Stomach (tissue), 19 donors: ENCODE measurements at places on chromosomes 11 and 22.

GRCh38 chr22:42695294-42695693 lies 25.4 kb downstream of the A4GALT start:
- no peak for DNase-seq

DNA sequence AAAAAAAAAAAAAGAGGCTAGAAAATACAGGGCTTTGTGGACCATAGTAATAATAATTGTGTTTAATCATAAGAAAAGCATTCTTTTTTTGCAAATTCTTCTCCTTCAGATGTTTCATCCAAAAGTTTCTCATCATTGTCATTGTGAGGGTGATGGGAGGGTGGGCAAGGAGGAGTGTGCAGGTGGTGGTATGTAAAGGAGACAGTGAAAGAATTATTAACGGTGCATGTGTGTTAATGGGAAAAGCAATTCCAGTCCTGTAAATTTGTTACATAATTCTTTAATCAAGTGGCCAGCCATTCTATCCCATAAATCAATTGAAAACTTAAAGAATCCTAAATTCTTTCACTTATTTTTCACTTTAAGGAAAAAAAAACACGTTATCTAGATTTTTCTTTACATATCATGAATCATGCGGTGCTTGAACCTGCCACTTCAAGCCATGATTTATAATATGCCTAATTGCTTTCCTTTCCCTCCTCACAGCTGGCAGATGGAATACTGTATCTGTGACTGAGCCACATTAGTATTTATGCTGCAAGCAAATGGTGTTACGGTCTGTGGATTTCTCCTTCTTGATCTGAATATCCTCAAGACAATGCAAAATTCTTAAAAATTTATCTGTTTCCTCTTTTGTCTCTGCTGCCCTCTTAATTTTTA lies 318.5 kb downstream of the JRKL start:
- no peak for DNase-seq

DNA sequence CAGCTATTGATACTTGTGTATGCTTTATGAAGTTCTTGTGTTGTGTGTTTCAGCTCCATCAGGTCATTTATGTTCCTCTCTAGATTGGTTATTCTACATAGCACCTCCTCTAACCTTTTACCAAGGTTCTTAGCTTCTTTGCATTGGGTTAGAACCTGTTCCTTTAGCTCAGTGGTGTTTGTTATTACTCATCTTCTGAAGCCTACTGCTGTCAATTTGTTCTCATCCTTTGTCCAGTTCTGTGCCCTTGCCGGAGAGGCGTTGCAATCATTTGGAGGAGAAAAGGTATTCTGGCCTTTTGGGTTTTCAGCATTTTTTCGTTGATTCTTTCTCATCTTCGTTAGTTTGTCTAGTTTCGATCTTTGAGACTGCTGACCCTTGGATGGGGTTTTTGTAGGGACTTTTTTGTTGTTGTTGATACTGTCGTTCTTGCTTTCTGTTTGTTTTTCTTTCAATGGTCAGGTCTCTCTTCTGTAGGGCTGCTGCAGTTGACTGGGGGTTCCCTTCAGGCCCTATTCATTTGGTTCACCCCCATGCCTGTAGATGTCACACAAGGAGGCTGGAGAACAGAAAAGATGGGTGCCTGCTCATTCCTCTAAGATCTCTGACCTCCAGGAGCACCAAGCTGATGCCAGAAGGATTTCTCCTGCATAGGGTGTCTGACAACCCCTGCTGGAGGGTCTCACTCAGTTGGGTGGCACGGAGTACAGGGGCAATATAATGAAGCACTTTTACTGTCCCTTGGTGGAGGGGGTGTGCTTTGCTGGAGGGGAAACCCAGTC lies 35.9 kb upstream of the MUC15 start:
- DNase-seq: no peak

DNA sequence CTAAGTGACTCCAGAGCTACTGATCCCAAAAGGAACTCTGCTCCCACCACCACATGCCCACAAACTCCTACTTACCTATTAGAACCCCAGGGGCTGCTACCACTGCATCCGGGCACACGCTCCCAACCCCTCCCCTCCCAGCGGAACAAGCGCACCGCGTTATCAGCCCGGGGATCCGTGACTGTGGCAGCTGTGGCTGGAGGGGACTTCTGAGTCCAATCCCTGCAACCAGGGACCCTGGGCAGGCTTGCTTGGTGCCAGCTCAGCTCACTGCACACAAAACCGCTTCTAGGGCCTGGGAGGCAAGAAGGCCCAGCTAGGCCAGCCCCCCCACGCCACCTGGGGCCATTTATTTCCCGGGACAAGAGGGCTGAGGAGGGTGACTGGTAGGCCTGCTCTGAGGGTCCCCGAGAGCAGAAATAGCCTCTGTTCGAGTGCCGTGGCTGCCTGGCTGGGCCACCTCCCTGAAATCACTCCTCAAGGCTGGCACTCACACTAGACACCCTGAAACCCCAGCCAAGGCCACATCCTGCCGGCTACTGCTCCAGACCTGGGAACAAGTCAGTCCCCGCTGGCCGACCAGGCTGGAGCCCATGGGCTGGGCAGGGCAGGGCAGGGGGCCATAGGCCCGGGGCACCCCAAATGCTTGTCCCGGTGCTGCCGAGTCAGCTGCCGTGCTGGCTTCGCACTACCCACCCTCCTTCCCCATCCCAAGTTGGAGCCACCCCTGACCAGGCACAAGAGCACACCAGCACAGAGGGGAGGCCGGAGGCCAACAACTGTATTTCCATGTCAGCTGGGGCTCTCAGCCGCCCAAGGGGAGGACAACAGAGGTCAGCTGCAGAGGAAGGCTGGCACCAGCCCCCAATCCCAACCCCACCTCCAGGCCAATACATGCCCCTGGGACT lies 1.9 kb upstream of the IFITM10 start:
- DNase-seq: no peak

GRCh38 chr11:68692115-68692514 lies 7.8 kb downstream of the GAL start:
- DNase-seq: no peak

- peak; percentile 89 for DNase-seq
These were observed 12.1 kb downstream of the LRFN4 start for GRCh38 chr11:66868726-66869566.

GRCh38 chr11:69704508-69705253 lies 859 bp upstream of the FGF19 start:
- DNase-seq: no peak

DNA sequence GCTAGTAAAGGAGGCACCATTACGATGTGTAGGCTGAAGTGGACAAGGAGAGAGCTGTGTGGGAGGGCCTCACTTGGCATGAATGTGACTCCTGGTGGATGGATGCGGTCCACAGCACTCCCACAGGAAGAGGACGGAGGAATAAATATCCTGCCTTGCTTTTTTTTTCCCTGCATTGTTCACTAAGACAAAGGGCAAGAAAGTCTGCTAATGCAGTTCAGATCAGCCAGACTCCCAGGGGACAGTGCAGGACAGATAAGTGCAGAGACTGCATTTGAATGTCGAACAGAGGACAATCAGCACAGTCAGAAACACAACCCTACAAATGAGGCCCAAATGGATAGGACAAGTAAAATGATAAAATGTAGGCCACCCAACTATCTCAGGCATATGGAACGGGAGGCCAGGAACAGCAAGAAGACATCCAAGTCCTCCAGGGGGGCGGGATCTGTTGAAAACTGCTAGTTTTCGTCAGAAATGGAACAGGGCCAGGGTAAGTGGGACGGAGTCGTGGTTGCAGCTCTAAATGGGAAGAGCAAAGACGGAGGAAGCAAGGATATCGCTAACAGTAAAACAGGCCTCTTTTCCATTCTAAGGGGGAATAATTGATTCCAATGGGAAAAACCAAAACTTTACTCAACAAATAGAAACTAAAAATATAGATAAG lies 25.2 kb upstream of the OR8B8 start:
- peak; percentile 43 for DNase-seq

DNA sequence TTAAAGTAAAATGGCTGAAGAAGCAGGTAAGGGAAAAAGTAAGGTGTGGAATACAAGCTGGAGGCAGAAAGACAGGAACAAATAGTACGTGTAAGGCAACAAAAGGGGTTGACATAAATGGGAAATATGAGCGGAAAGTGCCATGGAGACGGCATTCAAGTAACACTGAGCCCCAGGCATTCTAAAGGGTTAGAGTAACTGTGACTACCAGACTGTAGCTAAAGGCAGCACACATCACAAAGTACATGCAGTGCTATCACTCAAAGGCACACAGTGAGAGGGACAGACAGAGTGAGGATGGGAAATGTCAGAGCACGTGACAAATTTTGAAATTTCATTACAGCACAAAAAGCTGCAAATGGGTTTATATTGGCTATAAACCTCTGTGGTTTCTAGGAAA lies 13.9 kb upstream of the MAML2 start:
- DNase-seq: no peak

DNA sequence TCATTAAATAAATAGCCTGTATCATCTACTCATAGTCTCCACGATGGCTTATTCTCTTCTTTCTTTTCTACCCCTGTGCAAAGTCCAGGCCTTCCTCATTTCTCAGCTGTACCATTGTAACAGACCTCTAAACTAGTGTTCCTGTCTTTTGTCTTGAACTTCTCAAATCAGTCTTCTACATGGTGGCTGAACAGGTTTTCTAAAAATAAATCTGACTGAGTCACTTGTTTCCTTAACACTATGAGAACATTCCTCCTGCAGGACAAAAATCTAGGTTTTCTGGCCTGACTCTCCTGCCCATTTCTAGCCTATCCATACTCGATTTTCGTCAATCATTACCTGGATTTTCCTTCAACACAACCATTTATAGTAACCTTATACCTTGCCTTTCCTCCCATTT lies 1080.8 kb upstream of the TENM4 start:
- DNase-seq: no peak

DNA sequence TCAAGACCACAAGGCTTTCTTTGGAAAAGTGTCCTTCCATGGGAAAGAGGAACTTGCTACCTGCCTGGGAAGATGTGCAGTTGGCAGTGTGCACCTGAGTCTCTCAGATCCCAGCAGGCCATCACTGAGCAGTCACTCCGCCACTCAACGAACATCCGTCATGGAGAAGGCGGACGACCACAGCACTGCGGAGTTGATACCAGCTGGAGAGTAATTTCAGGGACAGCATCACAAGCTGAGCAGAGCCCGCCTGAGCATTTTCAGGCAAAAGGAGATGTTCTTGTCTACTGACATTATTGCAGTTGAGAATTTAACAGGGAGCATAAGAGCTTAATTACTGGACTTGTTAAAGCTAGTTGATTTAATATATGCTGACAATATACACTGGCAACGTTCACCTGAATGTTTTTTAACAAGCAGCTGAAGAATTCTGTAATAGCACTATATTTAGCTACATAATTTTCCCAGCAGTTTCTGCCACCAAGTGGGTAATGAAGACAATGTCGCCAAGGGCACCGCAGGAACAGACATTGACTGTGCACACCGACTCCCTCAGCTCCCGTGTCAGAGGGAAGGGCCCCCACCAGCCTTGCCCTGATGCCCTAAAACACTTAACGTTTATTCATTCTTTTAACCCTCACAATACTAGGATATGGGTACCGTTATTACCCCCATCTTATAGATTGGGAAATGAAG lies 52.4 kb upstream of the ARFGAP3 start:
- no peak for DNase-seq

DNA sequence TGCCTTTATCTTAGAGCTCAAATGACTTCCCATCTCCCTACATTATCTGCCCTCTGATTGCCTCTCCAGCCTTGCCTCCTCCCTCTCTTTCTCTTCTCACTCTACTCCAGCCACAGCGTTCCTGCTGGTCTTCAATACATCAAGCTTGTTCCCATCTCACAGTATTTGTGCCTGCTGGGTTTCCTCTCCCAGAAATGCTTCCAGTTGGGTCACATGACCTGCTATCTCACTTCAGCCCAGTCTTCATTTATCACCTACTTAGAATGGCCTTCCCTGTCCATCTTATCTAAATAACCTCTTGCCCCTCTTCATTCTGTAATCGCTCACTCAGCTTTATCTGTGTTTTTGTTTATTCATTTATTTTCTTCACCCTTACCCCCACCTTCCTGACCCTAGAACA lies 61.8 kb upstream of the FAR1 start:
- DNase-seq: no peak
